Natural killer cell (primary cell): ENCODE measurements at places on chromosomes 1 and 21. TPM values are rescaled to one million over a fixed set of nuclear protein-coding genes. Genes with fewer than 3 reads are reported as not detected.

- no peak for DNase-seq
These were observed 7.0 kb downstream of the ERI3 start for GRCh38 chr1:44348061-44348485.

DNA sequence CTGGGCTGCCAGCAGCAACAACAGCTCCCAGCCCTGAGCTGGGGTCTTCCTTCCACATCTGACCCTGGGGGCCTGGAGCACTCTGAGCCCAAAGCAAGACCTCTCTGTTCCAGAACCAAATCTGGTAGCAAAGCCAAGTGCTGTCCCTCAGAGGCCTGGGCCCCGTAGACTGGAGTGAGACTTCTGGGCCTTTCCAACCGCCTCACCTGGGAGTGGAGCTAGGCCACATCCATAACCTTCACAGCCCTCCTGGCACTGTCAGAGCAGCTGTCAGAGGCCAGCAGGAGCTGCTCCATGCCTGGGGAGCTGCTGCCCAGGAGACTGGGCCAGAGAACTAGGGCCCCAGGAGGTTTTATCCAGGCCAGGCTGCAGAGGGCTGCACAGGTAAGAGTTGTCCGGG, 15.4 kb upstream of the SLC5A9 start:
- no peak for DNase-seq

Gene OR2M3
- total RNA-seq = not detected

DNA sequence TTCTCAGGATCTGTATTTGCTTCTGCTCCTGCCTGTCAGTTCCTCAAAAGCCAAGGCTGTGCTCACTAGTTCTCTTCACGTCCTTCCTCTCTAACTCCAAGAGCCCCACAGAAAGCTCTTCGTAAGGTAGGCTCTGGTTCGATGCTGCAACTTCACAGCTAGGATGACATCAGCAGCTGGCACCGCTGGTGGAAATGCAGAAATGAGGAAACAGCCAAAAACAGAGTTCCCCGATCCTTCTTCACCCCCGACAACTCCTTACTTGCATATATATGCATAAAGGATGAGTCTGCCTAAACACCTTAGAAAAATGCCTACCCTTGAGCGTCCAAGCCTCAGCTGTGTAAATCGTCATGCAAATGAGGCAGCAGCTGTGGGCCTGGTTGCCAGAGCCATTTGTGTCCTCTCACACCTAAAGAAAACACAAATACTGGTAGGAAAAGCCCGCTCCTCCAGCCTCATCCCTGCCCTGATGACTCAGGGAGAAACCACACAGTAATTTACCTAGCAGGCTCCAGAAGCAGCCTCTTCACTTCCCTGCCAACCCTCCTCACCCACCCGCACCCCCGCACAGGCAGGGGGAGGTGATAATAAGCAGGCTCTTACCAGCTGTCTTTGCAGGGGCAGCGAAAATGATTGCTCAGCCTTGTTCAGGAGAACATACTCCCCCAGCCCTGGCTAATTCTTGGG, 28.2 kb downstream of the BATF3 start:
- peak; percentile 17 for DNase-seq

DNA sequence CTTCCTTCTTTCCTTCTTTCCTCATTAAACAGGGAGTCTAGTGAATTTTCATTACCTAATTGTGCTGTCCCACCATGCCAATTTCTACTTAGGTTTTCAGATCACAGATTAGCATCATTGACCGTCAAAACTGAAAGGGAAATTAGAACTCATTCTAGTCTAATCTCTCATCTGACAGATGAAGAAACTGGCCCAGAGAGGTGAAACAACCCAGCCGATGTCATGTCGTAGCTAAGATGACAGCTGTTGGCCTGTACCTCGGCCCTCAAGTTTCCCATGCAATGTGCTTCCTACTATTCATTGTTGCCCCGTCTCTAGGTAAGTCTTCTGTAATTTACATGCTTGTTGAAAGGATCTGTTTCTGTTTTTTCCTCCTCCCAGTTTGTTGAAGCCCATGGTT, 128.2 kb upstream of the KIAA0040 start:
- DNase-seq = no peak

- no peak for DNase-seq
These were observed 69.3 kb downstream of the NKAIN1 start for GRCh38 chr1:31170486-31170735.

GRCh38 chr1:13826591-13826990, 126.6 kb downstream of the PRDM2 start:
- no peak for DNase-seq

GRCh38 chr1:87451229-87451920, 122.7 kb downstream of the LMO4 start:
- no peak for DNase-seq

Gene LCE2A
- total RNA-seq = not detected

Gene SEC16B
- not detected for total RNA-seq

Gene PLEKHA6
- total RNA-seq = 0.43 TPM

DNA sequence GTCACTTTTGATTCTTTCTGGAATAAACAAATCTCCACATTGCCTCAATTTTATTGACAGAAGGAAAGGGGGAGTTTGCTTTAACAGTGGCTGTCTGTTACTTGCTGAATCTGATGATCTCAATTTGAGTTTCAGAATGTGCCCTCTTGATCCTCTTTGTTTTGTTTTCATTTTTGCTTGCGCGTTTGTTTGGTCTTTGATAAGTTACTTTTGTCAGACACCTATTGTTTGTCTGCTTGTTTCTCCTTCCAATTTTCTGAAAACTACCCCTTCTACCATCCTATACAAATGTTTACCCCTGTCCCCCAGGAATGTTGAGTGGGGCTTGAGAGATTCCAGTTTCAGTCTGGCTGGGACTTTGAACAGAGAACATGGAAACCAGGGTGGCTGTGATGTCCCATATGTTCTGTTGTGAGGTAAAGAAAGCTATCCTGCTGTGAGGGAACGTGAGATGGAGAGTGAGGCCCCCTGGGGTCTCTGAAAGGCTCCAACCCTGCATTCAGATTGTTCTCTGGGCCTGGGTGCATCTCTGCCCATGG, 11.8 kb upstream of the XCL2 start:
- no peak for DNase-seq

DNA sequence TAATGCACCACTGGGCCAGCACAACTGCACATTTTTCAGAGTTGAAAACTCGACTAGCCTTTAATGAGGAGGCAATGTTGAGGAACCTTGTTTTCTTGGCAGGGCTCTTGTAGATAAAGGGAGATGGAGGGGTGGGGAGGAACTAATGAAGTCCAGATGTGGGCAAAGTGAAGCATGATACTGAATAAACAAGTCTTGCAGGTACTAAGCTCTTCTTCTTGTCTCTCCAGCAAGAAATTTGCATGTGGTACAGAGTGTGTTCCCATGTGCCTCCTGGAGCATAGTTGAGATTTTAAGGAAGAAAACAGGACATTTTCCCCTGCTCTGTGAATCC, 47.0 kb downstream of the PLPP3 start:
- DNase-seq = no peak

- no peak for DNase-seq
These were observed 83.3 kb downstream of the CDC42BPA start for GRCh38 chr1:227234998-227235405.

DNA sequence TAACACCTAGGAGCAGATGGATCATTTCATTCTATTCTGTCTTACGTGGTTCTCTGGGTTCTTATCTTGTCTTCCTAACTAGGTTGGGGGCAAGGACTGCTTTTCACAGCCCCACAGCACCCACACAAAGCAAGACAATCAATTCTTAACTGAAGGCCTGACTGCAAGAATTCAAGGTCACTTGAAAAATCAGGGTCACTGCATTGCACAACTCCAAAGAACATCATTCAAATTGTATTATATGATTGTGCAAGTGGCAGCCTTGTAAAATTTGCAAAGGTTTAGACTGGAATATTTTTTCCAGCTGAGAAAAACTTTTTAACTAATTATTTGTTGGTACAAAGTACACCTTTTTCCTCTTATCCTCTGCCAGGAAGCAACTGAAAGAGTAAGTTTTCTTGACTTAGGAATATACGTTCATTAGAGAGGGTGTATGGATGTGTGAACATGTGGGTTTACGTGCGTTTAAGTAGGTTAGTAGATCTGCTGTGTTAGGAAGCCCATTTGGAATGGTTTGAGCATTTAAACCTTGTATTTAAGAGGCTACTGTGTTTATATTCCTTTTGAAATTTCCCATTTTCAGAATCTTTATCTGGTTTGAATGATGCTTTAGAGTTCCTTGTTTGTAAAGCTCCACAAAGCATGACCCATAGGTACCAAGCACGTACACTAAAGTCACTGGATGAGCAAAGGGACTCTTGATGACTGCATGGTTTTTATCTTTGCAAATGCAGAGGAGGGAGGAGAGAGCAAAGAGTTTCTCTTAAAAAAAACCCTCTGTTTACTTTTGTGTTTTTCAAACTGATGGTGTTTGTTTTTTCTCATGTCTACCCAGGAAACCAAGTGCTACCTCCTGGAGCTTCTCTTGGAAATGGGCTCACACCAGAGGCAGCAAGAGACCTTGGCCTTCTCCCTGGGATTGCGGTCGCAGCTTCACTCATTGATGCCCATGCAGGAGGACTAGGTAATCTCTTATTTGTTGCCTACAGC, 214.9 kb downstream of the FGGY start:
- DNase-seq = no peak

GRCh38 chr1:190205713-190206112, 272.0 kb downstream of the BRINP3 start:
- no peak for DNase-seq

DNA sequence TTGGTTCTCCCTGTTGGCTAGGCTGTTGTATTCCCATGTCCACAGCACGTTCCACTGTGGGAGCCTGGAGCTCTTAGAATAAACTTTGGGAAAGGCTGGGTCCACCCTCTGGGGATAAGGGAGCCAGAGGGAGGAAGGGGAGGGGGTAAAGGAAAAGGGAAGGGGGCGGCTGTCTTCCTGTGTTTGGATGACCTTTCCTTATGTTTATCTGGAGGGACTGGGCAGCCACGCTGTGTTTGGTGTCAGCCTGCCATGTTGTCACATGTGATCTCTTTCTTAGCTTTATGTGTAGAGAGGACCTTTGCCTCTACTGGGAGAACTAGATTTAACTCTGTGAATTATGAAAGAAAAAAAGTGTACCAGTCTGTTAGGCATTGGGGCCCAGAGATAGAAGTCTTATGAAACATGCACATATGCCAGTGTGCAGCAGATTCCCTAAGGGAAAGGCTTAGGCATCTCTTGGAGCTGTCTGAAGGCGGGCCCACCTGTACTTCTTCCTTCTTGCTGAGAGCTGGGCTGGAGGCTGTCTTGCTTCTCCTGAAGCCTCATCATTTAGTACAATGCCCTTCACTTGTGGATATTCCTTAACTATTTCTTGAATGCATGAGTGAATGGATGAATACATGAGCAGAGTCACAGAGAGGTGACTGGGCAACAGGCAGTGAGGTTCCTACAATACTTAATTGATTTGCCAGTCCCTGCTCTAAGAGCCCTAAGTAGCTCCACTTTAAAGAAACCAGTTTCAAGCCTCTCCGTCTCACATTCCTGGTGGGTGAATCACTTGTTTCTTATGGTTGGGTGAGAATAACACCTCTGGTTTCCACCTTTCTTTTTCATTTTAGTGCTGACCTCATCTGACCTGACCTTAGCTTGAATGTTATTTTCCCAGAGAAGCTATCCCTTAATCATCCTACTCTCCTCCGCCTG, 62.5 kb upstream of the ARHGAP29 start:
- DNase-seq = no peak

DNA sequence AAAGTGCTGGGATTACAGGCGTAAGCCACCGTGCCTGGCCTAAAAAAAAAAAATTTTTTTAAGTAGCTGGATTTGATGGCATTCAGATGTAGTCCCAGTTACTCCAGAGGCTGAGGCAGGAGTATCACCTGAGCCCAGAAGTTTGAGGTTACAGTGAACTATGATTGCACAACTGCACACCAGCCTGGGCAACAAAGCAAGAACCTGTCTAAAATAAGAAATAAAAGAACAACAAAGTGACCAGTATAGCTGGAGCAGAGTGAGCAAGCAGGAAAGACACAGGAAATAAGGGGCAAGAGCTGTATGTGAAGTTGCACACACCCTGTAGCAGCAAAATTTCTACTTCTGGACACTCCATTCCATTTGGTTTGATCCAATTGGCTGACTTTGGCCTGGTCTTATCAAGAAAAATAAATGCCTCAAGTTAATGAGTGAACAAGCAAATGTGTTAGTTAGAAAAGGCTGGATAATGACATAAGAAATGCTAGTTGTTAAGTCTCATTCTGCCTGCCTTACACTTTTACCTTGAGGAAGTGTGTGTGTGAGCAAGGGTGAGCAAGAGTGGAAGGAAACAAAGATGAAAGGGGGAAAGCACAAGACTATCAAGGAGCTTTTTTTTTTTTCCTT, 7.9 kb downstream of the ATP5IF1 start:
- peak; percentile 58 for DNase-seq

GRCh38 chr1:86472767-86473166, 4.0 kb downstream of the CLCA1 start:
- no peak for DNase-seq

Gene AKR7A3
- total RNA-seq = 1.1 TPM

DNA sequence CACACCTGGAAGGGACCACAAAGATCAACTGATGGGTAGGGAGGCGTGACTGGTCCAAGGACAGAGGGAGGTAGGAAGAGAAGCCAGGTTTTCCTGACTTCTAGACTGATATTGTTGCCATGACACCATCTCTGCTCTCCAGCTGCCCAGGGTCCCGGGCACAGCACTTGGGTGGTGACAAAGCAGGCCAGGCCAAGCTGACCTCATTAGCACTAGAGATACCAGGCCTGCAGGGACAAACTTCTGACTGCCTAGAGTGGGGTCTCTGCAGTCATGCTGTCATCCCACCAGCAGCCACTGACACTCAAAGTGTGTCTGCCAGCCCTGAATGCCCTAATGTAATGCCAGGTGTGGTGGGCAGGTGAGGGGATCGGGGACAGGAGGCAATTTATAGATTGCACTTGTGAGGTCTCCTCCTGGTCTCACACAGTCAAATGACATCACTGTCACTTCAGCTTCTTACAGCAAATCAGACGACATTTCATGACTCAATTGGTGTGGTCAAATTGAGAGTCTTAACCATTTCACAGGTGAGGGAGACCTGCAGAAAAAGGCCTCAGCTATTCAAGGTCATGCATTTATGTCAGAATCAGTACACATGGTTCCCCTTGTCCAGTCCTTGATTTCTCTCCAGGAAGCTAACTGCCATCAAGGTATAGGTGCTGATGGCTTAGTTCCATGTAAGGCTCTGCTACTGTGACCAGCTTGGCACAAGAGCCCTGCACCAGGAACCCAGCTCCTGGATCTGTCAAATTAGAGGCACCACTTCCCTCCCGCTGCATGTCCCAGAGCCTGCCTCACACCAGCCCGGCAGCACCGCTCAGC, 2.7 kb downstream of the SLC9A1 start:
- no peak for DNase-seq

GRCh38 chr1:97042551-97042950, 321.0 kb downstream of the PTBP2 start:
- no peak for DNase-seq

Gene OPRD1
- total RNA-seq = not detected
